Cortex of kidney (tissue), 1 donor: ENCODE measurements at places on chromosomes 13 and 19.

DNA sequence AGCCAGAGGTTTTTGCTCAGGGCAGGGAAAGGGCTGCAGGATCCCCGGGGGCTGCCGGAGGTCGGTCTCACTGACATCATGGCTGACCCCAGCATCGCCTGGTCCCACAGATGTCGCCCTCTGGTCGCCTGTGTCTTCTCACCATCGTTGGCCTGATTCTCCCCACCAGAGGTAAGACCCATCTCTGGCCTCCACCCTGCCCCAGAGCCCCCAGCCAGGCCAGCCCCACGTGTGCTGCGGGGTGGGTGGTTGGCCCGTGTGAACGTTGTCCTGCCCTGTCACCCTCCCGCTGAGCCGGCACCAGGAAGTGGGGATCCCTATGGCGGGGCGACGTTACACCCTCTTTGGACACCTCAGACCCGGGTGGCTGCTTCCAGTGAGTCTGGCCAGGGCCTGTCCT lies 906 bp downstream of the FXYD5 start:
- no peak for DNase-seq

DNA sequence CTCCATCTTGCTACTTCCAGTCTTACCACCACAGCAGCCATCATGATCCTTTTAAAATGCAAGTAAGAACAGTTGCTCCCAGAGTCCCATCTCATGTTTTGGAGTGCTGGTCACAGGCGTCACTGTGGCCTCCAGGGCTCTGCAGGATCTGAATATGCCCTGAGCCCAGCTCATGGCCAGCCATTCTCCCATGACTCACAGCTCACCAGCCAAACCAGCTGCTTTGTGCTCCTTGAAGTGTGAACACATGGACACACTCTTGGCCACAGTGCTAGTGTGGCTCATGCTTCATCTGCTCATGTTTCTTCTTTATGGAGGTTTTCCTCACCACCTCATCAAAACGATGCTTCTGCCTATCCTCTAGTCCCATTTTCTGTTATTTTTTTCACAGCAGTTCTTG lies 466.5 kb downstream of the UQCRFS1 start:
- DNase-seq: no peak

GRCh38 chr19:41353466-41354342 lies at the start of gene TGFB1:
TSS of gene TGFB1 (minus strand) at chr19:41353922. CDS start at chr19:41353044, 878 bp downstream.
- DNase-seq: no peak

DNA sequence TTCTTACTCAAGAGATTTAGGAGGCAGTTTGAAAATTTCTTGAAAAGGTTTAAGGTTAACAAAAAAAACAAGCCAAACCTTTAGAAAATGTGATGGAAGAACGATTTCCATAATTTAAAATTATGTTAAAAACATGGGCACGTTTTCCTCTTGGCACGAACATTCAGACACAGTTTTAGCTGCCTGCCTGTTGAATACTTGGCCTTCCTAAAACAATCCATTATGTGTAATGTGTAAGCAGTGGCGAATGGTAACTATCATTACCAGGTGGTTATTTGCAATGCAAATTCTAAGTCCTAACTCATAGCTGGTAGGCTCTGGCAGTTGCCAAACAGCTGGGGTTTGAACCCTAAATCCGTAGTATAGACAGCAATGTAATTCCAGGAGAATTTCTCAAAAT lies 1425.7 kb upstream of the SLC10A2 start:
- no peak for DNase-seq

GRCh38 chr13:23356368-23356767 lies 77.1 kb downstream of the SACS start:
- no peak for DNase-seq

DNA sequence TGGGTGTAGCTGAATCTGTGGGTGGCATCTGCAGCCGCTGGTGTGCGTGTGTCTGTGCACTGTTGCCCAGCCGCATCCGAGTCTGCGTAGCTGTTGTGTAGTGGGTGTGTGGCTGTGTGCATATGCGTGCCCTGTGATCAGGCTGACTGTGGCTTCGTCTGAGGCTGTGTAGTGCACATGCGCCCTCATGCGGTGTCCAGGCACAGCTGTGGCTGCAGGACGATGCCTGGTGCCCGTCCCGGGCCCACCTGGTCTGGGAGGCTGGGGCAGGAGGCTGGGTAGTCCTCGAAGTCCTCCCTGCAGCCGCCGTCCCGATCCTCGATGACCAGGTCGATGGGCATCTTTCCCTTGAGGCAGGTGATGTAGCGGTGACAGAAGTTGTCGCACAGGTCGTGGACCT lies 4.9 kb downstream of the MEIS3 start:
- DNase-seq: no peak

GRCh38 chr13:70253411-70253810 lies 145.2 kb upstream of the KLHL1 start:
- no peak for DNase-seq

DNA sequence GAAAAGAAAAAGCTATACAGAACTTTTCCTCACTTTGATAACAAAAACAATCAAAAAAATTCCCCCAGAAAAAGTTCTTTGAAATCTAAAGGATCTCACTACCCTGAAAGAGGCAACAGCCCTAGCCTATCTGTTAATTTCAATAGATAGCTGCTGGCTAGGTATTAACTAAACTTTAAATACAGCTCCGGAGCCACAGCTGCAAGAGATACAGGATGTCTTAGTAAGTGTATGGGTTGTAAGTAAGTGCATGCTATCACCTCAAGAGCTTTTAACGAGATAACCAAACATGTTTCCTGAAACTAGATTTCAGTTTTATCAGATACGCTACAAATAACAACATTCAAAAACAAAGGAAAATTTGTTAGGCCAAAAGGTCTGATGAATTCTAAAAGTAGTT lies 148.4 kb downstream of the KLF12 start:
- DNase-seq: no peak

DNA sequence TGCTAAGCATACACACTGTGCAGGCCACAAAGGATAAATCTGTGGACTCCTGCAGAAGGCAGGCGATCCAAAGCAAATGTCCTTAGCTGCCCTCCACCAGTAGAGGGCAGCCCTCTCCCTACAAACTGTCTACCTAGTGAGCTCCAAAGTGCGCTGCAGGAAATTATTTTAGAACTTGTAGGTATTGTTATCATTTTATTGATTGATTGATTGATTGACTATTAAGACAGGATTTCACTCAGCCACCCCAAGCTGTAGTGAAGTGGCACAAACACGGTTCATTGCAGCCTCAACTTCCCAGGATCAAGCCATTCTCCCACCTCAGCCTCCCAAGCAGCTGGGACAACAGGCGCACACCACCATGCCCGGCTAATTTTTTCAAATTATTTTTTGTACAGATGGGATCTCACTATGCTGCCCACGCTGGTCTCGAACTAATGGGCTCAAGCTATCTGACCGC lies 37.3 kb downstream of the RNF6 start:
- DNase-seq: no peak

GRCh38 chr13:47039106-47039505 lies 142.3 kb upstream of the HTR2A start:
- no peak for DNase-seq

- no peak for DNase-seq
Observed at GRCh38 chr19:36572593-36573019, 486 bp downstream of the ZNF529 start.

DNA sequence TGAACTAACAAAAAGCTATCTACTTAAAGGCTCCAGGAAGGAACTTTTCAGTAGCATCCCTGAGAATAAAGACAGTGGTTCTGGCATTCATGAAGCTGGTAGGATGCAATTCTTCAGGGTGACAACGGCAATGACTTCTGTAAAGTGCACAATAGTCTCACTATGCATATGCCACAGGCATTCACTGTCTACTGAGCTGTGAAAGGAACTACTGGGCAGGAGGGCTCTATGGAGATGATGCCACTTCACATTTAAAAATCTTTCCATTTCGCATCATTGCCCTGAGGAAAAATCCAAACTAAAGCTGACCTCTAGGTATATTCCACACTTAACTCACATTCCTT lies 2020.6 kb upstream of the PCDH20 start:
- DNase-seq: no peak

DNA sequence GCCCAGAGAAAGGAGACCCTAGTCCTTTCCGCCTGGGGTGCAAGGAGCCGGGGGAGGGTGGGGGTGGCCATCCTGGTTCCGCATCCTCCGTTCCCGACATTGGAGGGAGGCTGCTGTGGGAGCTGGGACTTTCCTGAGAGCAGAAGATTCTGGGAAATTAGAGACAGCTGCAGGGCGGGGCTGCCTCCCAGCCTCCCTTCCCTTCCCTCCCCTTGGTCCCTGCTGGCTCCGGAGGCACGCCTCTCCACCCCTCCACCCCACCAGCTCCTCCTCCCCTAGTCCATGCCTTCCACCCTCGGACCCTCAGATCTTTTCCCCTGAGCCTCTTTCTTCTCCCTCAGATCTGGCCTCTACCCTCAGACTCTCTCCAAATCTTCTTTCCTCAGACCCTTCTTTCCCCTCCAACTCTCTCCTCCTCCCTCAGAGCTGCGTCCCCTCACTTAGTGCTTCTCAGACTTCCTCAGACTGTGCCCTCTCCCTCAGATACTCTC lies 3.1 kb upstream of the BCL3 start:
- no peak for DNase-seq

- no peak for DNase-seq
Observed at GRCh38 chr13:66560189-66560588, 669.9 kb downstream of the PCDH9 start.

GRCh38 chr19:45140144-45140503 lies 20.7 kb downstream of the NKPD1 start:
- no peak for DNase-seq

GRCh38 chr13:37429976-37430375 lies 168.6 kb downstream of the POSTN start:
- no peak for DNase-seq

- no peak for DNase-seq
Observed at GRCh38 chr13:62162860-62163259, 747.2 kb upstream of the PCDH20 start.

DNA sequence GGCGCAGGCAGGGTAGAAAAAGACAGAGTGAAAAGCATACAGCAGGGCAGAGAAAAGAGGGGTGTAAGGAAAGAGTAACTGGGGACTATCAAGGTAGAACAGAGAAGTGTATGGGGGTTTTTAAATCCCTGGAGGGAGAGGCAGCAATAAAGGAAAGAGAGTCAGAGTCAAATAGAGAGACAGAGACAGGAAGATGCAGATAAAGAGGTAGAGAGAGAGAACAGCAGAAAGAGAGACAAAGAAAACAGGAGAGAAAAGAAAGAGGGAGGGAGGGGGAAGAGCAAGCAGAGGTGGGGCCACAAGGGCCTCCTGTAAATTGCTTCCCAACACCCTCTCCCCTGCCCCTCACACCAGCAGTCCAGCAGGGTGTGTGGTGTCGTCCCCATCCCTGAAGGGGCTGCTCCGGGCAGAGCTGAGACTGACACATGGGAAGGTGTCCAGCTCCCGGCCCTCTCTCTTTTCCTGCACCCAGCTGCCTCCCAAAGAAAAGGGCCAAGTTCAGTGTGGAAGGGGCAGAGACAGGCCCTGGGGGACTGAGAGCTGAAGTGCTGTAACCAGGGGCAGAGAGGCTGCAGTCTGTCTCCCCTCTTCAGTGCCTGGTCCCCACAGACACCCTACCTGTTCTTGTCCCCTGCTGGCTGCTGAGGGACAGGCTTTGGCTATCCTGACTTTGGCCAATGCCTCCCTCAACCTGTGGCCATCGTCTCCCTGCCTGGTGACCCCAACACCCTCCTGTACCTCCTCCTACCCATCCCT lies 17.4 kb upstream of the POU2F2 start:
- no peak for DNase-seq

DNA sequence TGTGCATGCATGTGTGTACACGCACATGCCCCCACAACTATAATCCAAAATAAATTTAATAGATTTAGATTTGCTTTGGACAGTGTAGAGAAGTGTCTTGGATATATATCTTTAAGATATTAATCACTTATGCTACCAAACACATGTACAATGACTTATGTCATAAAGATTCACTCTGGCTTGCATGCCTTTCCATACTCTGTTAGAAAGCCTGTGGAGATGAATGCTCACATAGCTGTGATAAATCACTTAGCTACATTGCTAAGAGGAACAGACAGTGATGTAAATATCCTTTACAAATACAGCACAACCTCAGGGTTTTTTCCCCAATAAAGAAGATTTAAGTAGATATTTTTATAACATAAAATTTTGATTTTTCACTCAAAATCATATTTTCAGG lies 2484.8 kb upstream of the PCDH20 start:
- DNase-seq: no peak

GRCh38 chr19:39796000-39796498 lies 17.4 kb downstream of the LEUTX start:
- DNase-seq: no peak

GRCh38 chr13:40626561-40626960 lies 39.9 kb downstream of the FOXO1 start:
- no peak for DNase-seq

GRCh38 chr13:43648733-43649132 lies 138.0 kb downstream of the ENOX1 start:
- DNase-seq: no peak

- no peak for DNase-seq
Observed at GRCh38 chr19:16938211-16938610, 49.4 kb downstream of the F2RL3 start.

GRCh38 chr19:54616821-54617560 lies 13.3 kb upstream of the LILRB1 start:
- no peak for DNase-seq

DNA sequence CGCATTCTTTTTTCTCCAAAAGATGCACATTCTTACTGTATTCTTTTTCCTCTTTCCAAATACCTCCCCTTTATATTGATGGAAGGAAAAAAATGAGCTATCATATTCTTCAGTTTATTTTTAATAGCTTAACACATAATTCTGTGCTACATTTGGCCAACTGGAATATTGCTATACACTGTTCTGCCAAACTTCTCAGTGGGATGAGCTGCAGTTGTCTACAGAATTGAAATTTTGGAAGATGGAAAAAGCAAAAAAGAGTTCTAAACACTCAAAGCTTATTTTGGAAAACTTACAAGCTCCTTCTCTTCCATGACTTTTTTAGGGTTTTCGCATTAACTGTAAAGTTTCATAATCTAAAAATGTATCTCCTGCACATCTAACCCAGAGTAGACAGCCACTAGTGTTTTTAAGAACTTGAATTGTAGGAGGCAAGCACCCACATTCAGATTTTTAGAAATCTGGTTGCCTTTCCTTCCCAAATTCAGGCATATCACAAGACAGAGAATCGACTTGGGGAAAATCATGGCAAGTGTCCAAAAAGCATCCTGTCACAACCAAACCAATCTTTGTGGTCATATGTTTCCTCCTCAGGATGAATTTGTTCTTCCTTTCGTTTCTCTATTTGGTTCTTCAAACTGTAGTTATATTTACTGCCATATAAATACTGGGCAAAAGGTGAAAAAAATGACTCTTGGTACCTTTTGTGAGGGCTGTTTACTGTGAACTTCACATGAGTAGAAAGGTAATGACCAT lies 111.4 kb upstream of the FRY start:
- DNase-seq: no peak

GRCh38 chr13:104534847-104535246 lies 1468.6 kb upstream of the SLC10A2 start:
- DNase-seq: no peak

DNA sequence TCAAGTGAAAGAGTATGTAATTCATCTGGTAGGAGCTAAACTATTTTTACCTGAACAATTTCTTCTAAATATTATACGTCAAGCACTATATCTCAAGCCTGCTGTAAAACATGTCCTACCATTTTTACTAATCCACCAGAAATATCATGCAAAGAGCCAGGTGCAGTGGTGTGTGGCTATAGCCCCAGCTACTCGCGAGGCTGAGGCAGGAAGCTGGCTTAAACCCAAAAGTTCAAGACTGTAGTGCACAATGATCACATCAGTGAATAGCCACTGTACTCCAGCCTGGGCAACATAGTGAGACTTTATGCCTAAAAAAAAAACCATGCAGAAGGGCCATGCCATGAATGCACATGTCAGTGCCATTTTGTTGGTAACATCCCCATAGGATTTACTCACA lies 20.7 kb upstream of the CLN5 start:
- no peak for DNase-seq

- DNase-seq: no peak
Observed at GRCh38 chr13:22214184-22214583, 543.3 kb downstream of the FGF9 start.
